Activated T-helper 1 cell treated with anti-CD3 and anti-CD28 coated beads, Interleukin-12 subunit alpha, Interleukin-12 subunit beta, Interleukin-2, Interleukin-4 antibody, amounts not matched to agents 30 ng/mL and 10 ng/mL and 1 ng/mL, durations not matched to agents 14 hours and 24 hours and 36 hours (primary cell): ENCODE measurements at places on chromosomes 6 and 20.

GRCh38 chr6:146355521-146356100, 188.0 kb upstream of the RAB32 start:
- DNase-seq, result no peak

GRCh38 chr6:33000055-33000454, 9.3 kb downstream of the HLA-DOA start:
- DNase-seq, result no peak

DNA sequence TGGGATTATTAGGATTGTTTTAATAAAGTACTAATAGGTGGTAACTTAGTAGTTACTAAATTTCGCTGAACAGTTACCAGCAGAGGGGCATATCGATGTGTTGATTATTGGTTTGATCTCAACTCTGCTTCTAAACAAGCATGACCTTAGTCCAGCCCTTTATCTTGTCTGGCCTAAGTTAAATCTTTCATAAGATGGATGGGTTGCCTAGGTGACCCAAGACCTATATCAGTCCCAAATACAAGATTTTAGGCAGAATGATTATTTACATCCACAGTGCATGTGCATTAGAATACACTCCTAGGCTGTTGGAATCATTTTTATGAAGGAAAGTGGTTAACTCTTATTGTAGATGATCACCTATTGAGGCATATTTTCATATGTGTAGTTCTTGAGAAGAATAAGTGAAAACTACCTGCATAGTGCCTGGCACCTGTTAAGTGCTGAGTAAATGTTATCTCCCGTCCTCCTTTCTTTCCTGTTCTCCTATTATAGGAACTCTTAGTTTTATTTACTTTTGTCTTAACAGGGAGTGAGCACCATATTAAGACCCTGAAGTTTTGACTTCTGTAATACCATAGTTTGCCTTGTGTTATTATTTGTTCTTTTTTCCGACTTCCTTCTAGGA, 1.1 kb downstream of the HSF2 start:
- DNase-seq, result no peak

DNA sequence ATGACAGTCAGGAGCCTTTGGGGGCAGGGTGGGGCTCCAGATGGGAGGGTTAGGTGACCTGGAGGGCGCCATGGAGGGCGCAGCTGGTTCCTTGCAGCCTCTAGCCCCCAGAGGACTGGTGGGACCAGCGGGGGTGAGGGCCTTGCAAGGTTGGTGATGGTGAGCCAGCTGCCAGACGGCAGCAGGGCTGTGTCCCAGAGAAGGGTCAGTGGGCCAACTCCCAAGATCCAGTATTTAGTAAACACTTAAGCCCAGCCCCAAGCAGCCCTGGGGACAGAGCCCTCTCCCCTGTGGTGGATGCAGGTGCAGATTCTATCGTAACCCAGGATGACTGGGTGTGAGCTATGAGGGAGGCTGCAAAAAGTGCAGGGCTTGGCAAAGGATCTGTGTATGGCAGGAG, 201.5 kb upstream of the RNF24 start:
- DNase-seq, result no peak

DNA sequence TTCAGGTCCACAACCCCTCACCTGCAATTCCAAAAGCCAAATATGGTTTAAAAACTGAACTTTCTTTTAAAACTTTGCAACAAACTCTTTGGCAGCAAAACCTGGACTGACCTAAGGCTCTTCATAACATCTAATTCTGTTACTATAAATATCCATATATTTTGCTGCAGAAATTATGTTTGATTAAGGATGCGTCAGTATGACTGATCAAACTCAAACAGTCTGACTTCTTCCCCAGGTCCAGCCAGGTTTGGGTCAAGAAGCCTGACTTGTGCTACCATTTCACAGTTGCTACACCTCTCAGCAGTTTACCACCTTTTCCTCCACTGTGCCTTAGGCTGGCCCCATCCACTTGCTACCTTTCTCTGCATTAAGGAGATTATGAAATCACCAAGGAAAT, 127.0 kb upstream of the DUSP22 start:
- no peak for DNase-seq

DNA sequence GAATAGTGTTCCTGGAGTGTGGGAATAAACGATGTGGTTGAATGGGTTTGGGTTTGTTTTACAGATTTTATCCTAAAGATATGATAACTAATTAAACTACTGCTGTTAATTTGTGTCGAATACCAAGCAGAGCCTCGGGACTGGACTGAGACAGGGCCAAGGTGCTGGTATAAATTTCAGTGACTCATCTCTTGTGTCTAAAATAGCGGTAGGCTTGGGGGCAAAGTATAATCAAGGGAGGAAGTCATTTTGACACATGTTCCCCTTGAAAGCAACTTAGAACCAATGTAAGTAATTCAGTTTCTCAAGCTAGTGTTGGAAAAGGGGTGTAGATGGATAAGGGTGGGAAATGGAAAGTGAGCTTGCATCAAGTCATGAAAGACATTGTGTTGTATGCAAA, 108.4 kb downstream of the PLCB4 start:
- DNase-seq, result no peak

DNA sequence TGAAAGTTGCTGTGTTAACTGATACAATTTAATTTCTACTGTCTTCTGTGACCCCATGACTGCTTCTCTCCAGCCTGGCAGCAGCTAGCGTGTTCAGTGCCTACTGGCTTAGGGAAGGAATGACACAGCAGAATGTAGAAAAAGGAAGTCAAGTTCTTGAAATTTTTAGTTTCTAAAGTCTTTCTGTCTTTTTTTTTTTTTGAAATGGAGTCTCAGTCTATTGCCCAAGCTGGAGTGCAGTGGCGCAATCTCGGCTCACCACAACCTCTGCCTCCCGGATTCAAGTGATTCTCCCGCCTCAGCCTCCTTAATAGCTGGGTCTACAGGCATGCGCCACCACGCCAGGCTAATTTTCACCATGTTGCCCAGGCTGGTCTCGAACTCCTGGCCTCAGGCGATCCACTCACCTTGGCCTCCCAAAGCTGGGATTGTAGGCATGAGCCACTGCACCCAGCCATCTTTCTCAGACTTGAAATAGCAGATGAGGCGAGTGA, 39.3 kb downstream of the PCNA start:
- peak; percentile 8 for DNase-seq

GRCh38 chr20:32201977-32202363, 5.6 kb downstream of the PLAGL2 start:
- no peak for DNase-seq

GRCh38 chr6:159977255-159977903, 8.5 kb downstream of the IGF2R start:
- no peak for DNase-seq

DNA sequence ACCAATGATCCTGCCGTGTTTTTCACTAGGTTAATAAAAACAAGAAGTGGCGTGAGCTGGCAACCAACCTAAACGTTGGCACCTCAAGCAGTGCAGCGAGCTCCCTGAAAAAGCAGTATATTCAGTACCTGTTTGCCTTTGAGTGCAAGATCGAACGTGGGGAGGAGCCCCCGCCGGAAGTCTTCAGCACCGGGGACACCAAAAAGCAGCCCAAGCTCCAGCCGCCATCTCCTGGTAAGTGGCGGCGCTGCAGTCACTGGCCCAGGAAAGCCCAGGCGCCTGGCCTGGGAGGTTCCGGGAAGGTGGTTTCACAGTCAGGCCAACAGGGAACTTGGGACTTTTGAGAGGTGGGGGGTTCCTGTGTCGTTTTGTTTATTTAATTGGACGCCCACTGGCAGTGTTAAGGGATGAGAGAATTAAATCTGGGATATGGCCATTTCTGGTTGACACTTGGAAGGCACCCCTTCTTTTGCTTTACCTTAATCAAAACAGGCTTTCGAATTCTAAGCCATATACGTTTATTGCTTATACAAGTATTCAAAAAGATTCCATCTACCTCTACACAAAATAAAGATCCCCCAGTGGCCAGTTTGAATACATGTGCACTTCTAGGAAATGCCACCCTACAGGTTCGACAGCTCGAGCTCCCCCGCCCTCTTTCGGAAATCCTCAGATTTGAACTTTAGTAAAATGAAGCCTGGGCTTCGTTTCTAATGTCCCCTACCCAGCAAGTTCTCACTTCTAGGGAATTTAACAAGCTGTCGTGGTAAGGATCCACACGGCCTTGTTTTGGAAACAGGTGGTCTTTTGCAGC, 138.9 kb downstream of the TMEM242 start:
- DNase-seq, result peak; percentile 37

DNA sequence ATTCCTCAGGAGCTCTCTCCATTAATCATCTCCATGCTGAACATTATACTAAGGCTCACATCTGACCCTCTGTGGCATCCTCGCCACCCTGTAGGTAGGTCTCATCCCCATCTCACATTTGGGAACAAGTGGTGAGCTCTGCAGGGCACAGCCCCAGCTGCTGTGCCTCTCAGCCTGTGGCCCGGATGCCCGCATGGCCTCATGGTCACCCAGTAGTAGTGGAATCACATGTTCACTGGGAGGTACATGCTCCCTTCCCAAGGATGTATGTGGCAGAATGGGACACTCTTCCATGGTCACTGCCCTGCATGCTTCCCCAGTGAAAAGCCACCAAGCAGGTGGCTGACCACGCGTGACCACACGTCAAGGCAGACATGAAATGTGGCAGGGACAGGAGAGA, 26.3 kb upstream of the APMAP start:
- no peak for DNase-seq

GRCh38 chr6:166466178-166467122, 83.7 kb upstream of the MPC1 start:
- DNase-seq, result no peak

DNA sequence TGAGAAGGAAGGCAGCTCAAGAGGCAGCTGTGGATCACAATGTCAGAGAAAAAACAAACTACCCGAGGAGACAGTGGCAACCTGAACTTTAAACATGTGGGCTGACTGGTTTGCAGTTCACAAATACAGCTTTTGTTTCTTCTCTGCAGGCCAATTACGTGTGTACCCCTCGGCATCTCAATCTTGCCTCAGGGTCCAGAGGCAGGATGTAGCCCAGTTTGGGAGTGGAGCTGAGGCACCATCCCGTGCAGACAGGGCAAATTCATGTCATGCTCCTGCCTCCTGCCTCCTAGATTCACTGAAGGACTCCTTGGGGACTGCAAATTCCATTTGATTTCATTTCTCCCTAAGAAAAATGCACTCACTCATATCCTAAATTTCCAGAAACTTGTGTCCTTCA, 94.2 kb upstream of the KCNK16 start:
- DNase-seq, result no peak

DNA sequence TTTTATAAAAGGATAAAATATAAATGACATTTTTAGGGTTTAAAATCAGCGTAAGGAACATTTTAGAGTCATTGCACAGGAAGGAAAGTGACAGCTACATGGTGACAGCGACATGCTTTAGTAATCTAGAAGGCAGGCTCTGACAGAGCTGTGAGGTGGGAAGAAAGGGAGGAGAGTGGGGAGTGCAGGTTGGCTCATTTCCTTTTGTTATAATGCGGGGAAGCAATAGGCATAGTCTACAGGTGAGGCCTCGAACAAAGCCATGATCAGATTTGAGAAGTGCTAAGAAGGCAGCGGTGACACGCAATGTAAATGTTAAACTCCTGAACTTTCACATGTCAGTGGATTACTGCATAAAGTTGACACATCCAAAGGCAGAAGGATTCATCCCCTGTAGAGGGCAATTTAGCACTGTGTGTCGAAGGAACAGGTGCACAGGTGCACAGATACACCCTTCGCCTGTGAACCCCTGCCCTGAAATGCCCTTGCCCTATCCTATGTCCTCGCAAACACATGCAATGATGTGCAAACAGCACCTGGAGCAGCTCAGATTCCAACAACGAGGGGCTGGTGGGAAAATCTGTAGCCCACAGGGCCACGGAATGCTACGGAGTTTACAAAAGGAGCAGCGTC, 32.4 kb upstream of the SMOC2 start:
- DNase-seq, result no peak

DNA sequence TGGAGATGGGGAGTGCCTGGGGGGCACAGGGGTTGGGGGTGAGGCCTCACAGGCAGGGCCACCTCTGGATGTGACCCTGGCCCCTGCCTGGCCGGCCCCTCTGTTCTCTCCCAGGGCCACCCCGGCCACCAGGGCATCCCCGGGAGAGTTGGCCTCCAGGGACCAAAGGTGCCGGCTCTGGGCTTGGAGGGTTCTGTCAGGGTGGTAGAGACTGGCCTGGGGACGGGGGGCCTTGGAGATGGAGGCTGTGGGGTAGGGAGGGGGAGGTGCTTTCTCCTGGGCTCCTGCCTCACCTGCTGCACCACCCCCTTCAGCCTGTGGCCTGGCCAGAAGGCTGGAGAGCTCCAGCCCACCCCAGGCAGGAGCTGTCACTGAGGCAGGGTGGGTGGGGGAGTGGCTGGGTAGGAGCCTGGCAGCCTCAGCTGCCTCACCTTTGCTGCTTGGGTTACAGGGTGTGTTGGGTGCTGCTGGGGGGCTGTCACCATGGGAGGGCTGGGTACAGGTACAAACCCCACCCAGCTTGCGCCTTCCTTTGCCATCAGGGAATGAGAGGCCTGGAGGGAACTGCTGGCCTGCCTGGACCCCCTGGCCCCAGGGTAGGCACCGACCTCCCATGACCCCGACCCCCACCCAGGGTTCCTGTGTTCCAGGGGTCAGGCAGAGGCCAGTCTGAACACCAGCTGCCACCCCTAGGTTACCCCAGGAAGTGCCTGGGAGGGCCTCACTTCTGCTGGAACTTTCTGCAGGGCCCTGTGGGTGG, 32.7 kb downstream of the COL20A1 start:
- DNase-seq, result no peak

DNA sequence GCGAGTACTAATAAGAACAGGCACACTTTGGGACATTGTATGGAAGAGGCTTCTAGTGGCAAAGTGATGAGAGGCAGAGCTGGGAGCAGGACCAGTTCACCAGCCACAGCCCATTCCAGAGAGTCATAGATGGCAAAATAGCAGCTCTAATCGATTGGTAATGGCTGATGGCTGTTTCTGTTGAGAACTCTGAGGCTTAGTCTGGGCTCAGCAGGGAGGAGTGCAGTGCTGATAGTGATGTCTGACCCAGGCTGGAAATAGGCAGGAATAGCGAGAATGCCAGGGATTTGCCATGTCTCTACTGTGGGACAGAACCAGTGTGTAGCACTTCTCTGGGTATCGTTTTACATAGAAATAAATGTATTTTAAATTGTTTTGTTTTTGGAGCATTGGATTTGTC, 620.0 kb upstream of the FLRT3 start:
- DNase-seq, result no peak

GRCh38 chr6:39100358-39100757, 14.6 kb downstream of the SAYSD1 start:
- DNase-seq, result no peak

DNA sequence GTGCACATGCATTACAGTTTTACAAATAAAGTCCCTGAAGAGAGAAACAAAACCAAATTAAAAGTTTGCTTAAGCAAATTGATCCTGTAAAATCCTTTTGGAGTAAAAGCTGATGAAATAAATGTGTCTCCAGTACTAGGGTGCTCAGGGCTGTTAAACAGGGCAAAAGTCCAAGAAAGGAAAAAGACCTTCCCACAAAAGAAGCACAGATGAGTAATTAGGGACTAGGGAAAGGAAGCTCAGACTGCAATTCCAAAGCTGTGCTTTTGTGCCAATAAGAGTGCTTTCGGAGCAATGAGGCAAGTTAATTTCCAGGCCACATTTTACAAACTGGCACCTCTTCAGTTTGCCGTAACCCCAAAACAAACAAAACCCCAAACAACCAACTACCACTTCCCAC, 10.4 kb upstream of the RNF182 start:
- DNase-seq, result no peak

GRCh38 chr6:90406142-90406794, 109.6 kb upstream of the BACH2 start:
- peak; percentile 26 for DNase-seq
